ENCODE measurements at places on chromosomes 12 and 14. TPM values are rescaled to one million over a fixed set of nuclear protein-coding genes. Genes with fewer than 3 reads are reported as not detected.

The BMAL2 gene
- 23.9 TPM for total RNA-seq

- no peaks in the 10 kb centered on the region for H3K27me3 ChIP-seq
- H3K27ac ChIP-seq = no peak overlapping the region
- no peaks in the 10 kb centered on the region for H3K4me1 ChIP-seq
These were observed 77.6 kb downstream of the ZFP36L1 start for GRCh38 chr14:68714991-68715924.

DNA sequence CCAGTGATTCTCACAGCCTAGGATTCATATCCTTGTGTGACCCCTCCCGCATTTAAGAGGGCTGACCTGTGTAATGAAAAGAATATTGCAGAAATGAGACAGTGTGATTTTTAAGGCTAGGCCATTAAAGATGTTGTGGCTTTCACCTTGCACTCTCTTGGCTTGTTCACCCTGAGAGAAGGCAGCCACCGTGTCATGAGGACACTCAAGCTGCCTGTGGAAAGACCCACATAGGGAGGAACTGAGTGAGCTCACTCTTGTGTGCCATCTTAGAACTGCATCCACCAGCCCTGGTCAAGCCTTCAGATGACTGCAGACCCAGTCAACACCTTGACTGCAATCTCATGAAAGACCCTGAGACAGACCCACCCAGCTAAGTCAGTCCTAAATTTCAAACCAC is 46.3 kb upstream of the TMPO start:
- no peak for DNase-seq
- H3K27ac ChIP-seq = no peak overlapping the region
- H3K27me3 ChIP-seq = no peaks in the 10 kb centered on the region
- no peak overlapping the region for H3K4me3 ChIP-seq

DNA sequence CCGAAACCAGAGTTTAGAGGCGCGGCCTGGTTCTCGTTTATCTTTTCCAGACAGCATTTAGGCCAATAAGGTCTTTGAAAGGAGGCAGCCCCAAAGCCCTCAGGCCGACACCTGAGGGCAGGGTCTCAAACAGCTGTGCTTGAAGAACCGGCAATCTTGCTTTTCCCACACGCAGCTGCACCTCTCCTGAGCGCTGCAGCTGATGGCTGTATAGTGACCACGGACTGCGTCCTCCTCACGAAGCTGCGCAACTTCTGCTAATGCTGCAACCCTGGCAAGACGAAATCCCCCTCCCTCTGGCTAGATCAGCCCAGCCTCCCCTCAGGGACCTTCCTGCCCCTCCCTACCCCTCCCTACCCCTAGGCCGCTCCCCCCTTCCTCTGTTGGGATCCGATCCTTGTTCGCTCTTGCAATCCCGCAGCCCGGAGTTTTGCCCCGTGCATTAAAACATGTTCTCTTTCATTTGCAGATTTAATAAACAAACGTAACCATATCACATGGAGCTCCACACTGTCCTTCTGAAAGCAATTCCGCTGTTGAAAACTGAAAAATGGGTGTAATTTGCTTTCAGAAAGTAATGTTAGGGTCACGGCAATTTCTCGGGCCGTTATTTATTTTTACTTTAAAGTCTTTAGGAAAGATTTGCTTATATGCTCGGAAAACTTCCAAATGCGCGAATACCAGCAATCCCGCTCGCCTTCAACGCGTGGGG is 4.8 kb upstream of the PAX9 start:
- DNase-seq = no peak
- no peak overlapping the region for H3K4me3 ChIP-seq
- no peak overlapping the region for H3K27ac ChIP-seq
- peaks cover 84% of the 10 kb centered on the region for H3K27me3 ChIP-seq
- H3K36me3 ChIP-seq = no peaks in the 10 kb centered on the region

GRCh38 chr12:15116086-15116485 is 105.1 kb downstream of the RERG start:
- no peak for DNase-seq
- no peaks in the 10 kb centered on the region for H3K36me3 ChIP-seq
- no peak overlapping the region for H3K27ac ChIP-seq

Data from fibroblast of lung (primary cell).